ENCODE measurements at places on chromosomes 5 and 9.

DNA sequence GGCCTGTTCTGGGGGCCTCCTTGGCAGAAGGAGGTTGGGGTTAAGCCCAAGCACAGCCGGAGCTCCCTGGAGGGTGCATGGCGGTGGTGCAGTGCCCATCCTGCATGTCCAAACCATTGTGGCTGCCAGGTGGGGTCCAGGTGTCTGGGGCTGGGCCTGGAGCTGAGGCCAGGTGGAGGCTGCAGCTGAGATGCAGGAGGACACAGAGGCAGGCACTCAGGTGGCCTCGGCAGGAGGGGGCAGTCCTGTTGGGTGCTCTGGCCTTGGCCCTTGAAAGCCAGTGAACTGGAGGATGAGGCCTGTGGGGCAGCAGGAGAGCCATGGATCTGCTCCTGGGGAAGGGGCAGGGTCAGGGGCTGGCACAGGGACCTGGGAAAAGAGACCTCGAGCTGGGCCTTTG lies 195.3 kb downstream of the OLFM1 start:
- DNase-seq: no peak

DNA sequence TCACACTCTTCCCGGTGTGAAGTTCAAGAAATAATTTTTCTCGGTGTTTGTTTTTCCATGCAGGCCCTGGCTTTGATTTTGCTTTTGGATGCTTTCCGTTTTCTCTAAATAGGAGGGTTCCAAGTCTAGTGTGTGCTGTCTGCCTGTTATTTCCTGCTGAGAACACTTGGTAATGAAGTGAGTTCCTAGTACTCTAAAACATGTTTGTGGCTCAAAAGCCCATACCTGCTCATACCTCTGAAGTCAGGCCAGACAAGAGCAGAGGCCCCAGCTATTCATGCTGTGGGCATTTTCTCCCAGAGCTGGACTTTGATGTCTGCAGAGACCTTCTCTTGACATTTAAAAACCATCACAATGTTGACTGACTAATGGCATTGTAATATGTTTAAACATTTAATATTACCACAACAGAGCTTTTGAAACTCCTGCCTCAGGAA lies 211.2 kb downstream of the GOLPH3 start:
- DNase-seq: no peak

DNA sequence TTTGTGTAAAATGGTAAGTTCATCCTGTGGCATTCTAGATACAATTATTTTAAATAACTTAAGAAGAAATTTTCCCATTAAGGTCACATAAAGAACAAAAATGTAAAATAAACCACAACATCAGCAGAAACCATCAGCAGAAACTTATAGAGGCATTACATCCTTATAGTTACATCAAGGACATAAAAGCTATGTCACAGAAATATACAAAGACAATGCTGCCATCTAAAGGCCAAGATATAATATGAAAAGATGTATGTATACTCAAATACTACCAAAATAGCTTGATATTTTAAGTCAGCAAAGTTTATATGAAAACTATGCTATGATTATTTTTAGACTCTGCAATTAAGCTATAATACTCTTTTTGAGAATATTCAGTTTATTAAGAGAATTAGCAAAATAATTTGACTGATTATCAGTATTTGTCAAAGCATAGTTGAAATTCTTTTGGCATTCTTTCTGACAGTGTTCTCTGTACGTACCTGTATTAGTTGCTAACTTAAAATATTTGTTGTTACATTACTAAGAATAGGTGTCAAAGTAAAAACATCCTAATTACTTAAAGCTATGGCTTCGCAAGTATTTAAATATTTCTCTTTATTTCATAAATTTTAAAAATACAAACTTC lies 36.2 kb downstream of the FBXL17 start:
- DNase-seq: no peak

GRCh38 chr5:96687080-96687479 lies 24.9 kb downstream of the CAST start:
- no peak for DNase-seq

GRCh38 chr9:95017062-95017461 lies 290.6 kb downstream of the AOPEP start:
- no peak for DNase-seq

- DNase-seq: no peak
Measured at GRCh38 chr5:3222924-3223323, 372.7 kb upstream of the IRX1 start.

DNA sequence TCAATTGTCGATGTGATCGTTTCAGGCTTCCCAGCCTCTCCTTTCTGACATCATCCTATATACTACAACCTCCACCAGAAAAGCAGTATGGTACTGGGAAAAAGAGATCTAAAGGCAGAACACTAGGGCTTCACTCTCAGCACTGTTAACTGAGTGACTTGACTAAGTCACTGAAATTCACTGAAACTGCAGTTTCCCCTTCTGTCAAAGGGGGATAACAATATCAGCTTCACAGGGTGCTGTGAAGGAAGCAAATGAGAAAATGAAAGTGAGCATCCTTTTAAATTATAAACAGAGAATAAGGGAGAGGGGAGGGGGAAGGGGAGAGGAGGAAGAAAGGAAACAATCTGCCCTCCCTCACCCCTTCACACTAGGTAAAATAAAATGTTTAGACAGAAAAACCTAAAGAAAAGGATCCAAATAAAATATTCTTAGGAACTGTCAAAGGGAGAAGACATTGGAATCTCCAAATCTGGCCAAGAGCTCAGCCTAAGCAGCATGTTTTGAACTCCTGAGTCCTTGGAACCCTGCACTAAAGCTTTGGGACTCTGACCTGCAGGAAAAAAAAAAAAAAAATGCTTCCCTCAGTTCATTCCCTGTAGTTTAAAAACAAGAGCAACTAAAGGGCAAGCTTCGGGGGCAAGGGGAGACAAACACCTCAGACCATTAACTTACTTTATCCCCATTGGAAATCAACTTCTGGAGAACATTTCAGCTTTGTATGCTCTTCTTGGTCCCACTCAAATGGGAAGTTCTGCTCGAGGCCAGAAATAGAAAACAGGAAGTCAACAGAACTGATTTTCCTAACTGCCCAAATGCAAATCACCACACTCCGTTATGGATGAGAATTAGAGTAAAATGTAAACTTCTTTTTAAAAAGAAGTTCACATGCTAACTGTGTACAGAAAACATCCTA lies 178.3 kb downstream of the DEPDC1B start:
- no peak for DNase-seq

GRCh38 chr5:88881571-88881971 lies 1.4 kb downstream of the MEF2C start:
- no peak for DNase-seq

DNA sequence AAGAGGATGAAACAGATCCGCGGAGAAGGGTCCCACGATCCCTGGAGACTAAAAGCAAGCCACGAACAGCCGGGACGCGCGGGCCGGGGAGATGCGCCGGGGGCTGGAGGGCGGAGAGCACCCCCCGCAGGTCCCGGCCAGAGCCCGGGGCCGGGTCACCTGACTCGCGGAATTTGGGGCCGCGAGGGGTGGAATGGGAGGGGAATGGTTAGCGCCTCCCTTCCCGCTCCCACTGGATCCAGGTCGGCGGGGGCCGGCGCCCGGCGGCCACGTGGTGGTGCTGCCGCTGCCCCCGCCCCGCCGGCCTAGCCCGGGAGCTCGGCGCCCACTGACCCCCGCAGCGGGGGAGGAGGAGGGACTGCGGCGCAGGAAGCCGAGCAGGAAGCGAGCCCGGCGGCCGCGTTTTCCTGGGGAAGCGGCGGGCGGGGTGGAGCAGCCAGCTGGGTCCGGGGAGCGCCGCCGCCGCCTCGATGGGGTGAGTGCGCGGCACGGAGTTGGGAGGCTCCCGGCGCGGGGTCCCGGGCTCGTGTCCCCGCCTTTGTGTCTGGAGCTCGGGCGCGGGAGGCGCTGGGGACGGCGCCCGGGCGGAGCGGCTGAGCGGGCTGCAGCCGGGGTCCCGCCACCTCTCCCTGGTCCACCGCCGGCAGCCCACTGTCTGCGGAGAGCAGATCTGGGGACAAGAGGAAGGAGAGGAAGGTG lies at the start of gene RAI14:
Gene RAI14 (plus strand): TSS at position 328 of the 699 bp plus-strand sequence. CDS start 30,592 bp downstream, outside the sequence.
- no peak for DNase-seq
